ENCODE measurements at places on chromosomes 16 and 17. TPM values are rescaled to one million over a fixed set of nuclear protein-coding genes. Genes with fewer than 3 reads are reported as not detected.

ESRP2 gene
- total RNA-seq: 0.99 TPM

SDF2 gene
- 49.8 TPM for total RNA-seq

EVI2B gene
- not detected for total RNA-seq

TLCD3B gene
- not detected for total RNA-seq

ST6GALNAC2 gene
- total RNA-seq: 0.73 TPM

MYH2 gene
- not detected for total RNA-seq

ABI3 gene
- total RNA-seq: not detected

PMFBP1 gene
- total RNA-seq: 0.29 TPM

USH1G gene
- total RNA-seq: under 0.01 TPM

KRTAP4-3 gene
- not detected for total RNA-seq

NRN1L gene
- total RNA-seq: 0.73 TPM

NOMO2 gene
- total RNA-seq: 158 TPM

All from smooth muscle cell of trachea (primary cell).